HEK293T (cell line): ENCODE measurements at places on chromosomes 5 and 9.

- DNase-seq: no peak
These were observed 55.9 kb upstream of the CEMIP2 start for GRCh38 chr9:71824257-71824656.

DNA sequence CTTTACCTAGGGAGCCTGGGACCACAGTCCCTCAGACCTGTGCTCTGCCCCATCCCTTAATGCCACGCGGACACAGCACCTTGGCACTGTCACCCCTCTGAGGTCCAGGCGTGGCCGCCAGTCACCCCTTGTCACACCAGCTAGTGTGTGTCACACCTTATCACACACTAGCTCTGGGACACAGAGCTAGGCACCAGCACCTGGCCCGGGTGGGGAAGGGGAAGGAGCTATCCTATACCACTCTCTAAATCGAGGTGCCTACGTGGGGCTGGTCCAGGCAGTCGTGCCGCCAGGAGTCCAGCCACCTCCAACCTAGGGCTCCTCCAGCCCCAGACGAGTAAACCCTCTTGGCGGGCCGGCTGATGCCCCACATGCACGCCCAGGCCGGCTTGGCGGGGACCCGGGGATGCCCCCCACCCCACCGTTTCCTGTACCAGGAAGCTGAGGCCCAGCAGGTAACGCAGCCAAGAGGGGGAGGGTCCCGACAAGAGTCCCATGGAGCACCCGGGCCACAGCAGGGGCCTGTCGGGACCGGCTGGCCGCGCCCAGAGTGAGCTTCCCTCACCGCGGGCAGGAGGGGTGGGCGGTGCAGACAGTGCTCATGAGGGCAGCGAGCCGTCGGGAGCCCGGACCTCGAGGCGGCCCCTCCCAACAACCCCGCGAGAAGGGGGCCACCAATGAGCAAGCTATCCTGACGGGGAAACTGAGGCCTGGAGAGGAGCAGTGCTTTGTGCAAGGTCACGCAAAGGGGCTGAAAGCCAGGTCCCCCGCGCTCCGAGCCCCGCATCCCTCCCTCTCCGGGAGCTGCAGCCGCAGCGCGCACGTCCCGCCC, 550 bp downstream of the CORO2A start:
- DNase-seq: peak; percentile 39

DNA sequence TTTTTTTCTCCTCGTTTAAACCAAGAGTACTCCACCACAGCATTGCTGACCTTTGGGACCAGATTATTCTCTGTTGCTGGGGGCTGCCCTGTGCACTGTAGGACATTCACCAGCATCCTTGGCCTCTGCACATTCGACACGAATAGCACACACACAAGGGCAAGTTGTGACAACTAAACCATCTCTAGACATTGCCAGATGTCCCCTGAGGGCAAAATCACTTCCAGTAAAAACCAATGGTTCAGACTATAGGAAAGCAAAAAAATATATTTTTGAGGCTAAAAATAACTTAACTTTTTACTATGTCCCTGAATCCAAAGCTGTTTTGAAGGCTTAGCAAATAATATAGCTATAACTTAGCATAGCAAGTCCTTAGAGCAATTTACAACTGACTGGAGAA, 65.9 kb downstream of the SEMA5A start:
- DNase-seq: no peak

DNA sequence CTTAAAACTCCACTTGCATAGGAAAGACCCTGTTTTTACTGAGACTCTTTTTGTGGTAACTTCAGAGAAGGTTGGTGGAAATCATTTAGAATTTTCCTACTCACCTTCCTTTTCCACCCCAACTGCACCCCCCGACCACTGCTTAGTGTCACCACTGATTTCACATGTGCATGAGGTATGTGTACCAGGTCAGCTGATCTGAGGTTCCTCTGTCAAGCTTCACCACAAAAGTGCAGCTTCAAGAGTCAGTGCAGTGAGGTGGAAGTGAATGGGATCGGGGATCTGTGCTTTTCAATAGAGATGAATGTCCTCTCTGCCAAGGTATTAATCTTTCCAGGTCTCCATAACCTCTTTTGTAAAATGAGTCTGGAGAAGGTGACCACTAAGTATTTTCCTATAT, 260.5 kb upstream of the WWC1 start:
- DNase-seq: no peak

- DNase-seq: no peak
These were observed 189.2 kb upstream of the PRDM9 start for GRCh38 chr5:23318166-23318565.

DNA sequence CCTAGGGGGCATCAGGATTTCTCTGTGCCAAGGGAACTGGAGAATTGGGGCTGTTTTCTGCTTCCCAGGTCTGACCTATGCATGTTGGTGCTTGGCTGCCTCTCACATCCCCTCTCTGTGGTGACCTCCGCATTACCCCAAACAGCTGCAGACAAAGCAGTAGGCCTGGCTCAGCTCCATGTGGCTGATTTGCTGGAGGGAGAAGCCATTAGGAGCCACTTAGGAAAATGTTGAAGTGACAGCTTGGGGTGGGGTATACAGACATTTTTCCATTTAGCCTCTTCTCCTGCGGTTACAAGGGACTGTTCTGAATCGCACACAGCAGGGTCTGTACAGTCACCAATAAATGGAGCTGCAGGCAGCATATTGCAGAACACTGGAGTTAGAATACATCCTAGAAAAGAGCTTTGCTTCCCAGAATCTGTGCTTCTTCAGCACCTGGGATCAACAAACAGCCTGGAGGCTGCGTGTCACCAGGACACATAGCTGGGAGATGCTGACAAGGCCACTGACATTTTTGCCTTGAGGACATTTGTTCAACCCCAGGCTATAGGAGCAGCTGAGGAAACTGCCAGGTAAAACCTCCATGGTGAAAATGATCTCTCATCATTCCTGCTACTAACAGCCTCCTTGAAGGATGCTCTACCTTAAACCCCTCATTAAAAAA, 335.3 kb downstream of the DIRAS2 start:
- DNase-seq: no peak

DNA sequence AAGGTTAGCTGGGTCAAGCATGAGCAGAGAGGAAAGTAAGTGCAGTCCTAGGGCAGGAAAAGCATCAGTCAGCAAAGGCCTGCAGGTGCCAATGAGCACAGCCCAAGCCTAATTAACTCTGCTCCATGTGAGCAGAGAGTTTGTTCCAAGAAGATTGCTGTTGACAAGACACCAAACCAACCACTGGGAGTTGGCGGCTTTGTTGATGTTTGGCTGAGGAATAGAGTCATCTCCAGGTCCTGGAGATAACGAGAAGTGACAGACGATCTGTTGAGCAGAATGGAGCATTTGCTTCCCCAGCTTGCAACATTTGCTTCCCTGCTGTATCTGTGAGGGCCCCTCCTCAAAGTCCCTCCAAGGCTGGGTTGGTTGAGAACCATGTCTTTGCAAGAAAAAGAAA, 68.2 kb downstream of the FAM114A2 start:
- DNase-seq: no peak

DNA sequence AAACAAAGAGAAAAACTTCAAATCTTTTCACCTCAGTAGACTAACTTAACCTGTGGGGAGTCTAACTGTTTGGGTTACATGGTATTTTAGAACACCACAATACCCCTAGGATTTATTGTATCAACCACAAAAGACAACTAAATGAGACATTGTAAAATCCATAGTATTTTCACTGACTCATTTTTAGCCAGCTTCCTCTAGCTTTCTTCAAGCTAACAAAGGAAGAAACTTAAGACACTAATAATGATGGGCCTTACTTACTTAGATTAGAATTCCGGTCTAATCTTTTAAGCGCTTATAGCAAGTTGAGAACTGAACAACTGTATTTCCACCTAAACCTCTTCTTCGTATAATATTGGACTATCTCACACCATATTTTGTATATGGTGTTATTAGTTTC, 529.3 kb downstream of the DMRTA1 start:
- DNase-seq: no peak

DNA sequence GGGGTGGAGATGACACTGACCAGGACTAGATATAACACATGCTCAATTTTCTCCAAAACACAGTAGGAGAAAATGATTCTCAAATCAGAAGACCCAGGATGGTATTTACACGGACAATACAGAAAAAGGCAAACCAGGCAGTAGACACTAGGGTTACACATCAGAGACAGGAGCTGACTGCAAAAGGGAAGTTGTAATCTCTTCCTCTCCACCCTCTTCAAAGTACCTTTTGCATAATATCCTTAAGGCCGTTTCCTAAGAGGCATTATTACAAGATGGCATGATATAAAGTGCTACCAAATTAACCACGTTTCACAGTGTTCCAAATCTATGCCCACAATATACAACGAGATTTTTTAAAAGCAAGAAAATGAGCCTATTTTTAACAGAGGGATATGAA, 39.2 kb downstream of the YIPF5 start:
- DNase-seq: no peak

DNA sequence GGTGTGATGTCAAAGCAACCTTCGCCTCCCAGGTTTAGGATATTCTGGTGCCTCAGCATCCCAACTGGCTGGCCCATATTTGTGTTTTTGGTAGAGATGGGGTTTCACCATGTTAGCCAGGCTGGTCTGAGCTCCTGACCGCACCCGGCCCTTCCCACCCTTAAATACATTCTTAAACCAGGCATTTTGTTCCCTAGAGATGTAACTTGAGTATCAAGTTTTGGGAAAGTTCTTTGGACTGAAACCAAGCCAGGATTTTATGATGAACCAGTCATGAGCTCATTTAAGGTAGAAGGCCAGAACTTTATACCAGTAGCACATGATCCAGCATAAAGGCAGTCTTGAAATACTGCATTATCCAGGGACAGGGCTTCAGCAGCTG, 3.5 kb downstream of the RPL7A start:
- no peak for DNase-seq

- no peak for DNase-seq
These were observed 80.0 kb downstream of the OTULIN start for GRCh38 chr5:14744296-14745187.
